Bronchial smooth muscle cell (primary cell): ENCODE measurements at places on chromosomes 4 and X. TPM values are rescaled to one million over a fixed set of nuclear protein-coding genes. Genes with fewer than 3 reads are reported as not detected.

HTRA3 gene
- total RNA-seq = 8.7 and 45.5 TPM in 2 replicates

CNKSR2 gene
- under 0.01 and 0.32 TPM in 2 replicates for total RNA-seq

STBD1 gene
- 3.9 and 7.1 TPM in 2 replicates for total RNA-seq

FGFBP1 gene
- not detected in 2 replicates for total RNA-seq

HEPH gene
- 58.8 and 70.2 TPM in 2 replicates for total RNA-seq

MAGEA11 gene
- not detected in 2 replicates for total RNA-seq

NCBP2L gene
- total RNA-seq = not detected in 2 replicates

PABPC1L2B gene
- 0.09 TPM in 1 of 2 replicates, not detected in the other for total RNA-seq

NHS gene
- total RNA-seq = 1.1 and 2.0 TPM in 2 replicates

SRPX gene
- total RNA-seq = 178 and 329 TPM in 2 replicates
